ENCODE measurements at places on chromosomes 5 and 9. TPM values are rescaled to one million over a fixed set of nuclear protein-coding genes. Genes with fewer than 3 reads are reported as not detected.

DNA sequence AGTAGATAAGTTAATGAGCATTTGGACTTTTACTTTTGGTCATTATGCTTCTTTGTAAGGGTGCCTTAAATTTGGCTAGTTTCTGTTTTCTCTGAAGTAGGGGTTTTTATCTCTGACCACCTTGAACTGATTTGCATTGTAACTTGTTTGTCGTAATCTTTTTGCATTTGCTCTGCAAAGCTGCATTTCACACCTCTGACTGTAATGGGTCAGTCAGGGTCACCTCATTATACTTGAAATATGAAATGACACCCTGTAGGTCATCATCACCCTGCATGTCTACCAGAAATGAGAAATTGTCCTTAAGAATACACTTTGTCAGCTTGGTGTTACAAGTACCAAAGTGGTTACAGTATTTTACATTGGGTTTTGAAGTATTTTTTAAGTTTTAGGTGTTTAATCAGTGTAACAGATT lies 74.0 kb downstream of the KCNN2 start:
- DNase-seq: no peak

KCTD16 gene
- total RNA-seq: 2.3 TPM

- no peak for DNase-seq
Measured at GRCh38 chr9:116549061-116549664, 137.9 kb upstream of the TRIM32 start.

DNA sequence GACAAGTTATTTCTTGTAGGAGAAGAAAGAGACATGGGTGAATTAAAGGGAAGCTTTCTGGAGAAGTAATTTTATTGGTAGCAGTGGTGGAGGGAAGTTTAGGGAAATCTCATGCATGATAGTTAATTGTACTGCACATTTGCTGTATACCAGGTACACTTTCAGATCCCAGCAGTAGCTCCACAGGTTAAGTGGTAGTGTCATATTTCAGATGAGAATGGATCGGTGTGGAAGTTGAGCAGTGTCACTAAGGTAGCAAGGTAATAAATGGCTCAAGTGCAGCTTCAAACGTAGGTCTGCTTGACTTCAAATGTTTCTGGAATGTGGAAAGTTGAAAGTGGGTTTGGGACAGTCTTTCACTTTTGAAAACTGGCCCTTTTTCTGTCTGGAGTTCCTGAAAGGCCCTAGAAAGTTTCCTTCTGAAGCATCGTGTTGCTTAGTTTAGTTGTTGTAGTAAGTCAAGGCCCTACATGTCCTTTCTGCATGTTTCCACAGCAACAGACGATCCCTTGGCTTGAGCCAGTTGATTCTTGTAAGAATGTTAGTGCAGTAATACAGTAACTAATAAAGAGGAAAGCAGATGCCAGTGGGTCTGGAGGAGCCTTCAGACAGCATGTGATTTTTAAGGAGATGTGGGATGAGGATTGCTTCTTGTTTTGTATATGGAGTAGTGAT lies 3.7 kb downstream of the CLTA start:
- DNase-seq: no peak

CD274 gene
- total RNA-seq: 6.1 TPM

LVRN gene
- total RNA-seq: 1.2 TPM

DNA sequence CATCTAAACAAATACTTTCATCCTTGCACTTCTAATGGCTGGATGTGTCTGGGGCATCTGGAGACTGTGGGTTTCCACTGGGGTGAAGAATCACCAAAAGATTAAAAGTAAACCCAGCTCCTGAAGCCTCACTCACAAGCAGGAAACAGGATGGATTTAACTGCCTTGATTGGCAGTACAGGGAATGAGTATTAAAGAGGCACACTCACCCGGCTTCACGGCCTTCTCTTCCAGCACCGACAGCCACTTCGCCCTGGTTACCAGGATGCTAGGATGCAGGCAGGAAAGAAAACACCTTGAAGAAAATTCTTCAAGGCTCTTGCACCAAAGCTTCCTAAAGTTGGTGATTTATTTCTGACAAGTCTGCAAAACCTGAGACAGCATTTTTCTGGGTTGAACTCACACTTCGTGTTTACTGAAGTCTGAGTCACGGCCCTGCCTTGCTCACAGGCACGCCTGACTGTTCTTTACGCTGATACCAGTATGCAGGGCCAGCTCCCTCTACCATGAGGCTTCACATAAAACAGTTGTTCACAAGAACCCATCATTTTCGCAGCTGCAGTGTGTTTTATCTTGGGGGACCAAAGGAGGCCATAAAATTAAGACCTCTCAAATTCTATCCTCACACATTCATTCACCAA lies 56.5 kb upstream of the ZNF354A start:
- no peak for DNase-seq

C5orf52 gene
- not detected for total RNA-seq

CARTPT gene
- total RNA-seq: 8.7 TPM

DNA sequence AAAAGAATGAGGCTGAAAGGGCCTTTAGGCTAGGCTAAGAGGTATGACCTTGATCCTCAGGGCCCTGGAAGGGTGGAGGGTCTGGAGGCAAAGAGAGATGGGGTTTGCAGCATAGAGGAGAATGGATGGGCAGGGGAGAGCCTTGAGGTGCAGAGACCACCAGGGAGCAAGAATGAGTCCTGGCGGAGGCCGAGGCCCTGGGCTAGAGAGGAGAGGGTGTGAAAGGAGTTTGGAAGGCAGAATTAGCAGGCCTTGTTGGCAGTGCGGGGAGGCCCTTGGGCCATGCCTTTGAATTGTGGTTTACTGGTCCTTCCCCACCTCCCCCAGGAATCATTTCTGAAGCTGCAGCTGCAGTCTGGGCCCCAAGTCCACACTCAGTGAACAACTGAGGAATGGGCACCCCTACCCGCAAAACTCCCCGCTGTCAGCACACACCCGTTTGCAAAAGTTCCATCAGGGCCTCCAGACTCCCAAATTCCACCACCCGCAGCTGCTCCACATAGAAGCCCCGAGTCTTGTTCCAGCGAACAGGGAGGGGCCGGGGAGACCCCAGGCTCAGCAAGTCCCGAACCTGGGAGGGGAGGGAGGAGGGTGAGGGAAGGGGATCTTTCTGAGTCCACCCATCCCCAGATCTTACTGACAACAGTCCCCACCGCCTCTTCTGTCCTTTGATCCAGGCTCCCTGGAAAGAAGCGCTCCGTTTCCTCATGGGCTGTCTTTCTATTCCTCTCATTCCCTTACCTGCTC lies 2.1 kb downstream of the KIF12 start:
- DNase-seq: no peak
